ENCODE measurements at places on chromosomes 2 and 18. TPM values are rescaled to one million over a fixed set of nuclear protein-coding genes. Genes with fewer than 3 reads are reported as not detected.

- peak; percentile 11 for DNase-seq
These were observed 243.0 kb upstream of the CYRIA start for GRCh38 chr2:16908656-16909055.

DNA sequence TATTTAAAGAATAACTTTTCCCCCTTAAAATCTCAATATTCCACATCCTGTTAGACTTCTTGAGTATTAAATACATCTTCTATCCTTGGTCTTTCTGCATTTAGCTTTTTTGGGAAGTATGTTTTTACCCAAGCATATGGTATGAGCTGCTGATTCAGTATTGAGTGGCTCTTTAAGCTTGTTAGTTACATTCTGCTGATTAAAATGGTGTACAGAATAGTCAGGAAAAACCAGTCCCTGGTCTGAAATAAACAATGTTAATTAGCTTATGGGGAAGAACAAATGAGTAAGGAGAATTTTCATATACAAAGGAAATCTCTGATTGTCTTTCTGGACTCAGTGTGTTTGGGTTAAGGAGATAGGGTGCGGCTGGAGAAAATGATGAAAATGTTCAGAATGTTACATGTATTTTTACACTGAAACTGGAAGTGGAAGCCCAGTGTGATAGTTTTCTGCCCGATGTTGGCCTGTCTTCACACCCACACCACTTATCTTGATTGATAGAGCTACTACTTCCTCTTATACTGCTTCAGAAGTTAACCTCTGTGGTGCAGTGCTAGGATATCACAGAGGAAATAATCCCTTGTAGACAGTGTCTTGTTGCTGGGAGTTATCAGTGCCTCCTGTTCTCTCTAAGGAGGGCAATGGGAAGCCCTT is 84.0 kb downstream of the MSH2 start:
- DNase-seq, result peak; percentile 12

The CNGA3 gene
- total RNA-seq, result not detected

DNA sequence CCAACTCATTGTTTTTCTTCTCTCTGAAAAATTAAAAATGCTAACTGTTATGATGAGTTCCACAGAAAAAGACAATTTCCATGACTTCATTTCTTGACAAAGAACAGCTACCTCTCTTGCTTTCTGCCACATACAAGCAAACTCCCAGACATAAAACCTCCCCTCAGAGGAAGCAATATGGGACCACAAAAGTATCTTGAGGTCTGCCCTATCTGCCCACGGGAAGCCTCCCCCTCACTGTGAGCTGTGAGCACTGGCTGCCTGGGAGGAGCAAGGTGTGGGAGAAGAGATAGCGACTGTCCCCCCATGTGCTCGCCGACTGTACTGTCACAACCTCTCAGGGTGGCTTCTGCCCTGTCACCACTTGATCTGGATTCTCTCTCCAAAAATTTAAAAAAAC is 69.7 kb upstream of the NRP2 start:
- no peak for DNase-seq

GRCh38 chr2:145644820-145645302 is 1124.9 kb upstream of the ZEB2 start:
- peak; percentile 29 for DNase-seq

- DNase-seq, result no peak
These were observed 101.6 kb upstream of the HNMT start for GRCh38 chr2:137862651-137863050.

DNA sequence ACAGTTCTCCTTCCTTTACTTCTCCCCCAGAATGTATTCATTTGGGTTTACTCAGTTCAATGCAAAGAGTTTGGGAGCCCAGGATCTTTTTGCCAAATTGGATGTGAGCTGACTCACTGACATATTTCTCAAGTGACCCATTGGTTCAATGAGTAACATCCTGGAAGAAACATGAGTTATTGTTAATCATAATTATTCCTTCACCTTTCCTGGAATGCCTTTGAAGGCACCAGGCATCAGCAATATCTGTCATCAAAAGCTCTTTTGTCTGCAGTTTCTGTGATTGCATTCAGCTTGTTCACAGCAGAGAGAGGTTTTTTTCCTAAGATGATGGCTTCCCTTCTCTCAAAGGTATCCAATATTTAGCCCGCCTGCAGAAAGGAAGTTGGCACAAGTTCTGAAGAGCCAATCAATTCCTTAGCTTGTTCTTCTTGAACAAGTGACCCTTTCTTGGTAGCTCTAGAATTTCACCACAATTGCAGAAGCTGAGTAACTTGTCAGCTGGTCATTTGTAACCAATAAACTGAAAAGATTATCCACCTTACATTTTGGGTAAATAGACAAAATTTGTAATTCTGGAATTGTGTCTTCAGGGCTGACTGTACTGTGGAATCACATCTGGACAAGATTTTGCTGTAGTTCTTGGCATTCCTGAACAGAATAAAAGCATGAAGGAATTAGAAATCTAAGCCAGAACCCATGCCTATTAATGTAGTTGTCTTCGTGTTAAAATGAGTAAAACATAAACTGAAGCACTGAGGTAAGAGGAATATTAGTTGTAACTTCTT is 72.2 kb upstream of the TMEM17 start:
- DNase-seq, result peak; percentile 91

The AFTPH gene
- total RNA-seq, result 53.8 TPM

- no peak for DNase-seq
These were observed 44.1 kb upstream of the GPC1 start for GRCh38 chr2:240391111-240392051.

The CNTNAP5 gene
- total RNA-seq, result 0.20 TPM

DNA sequence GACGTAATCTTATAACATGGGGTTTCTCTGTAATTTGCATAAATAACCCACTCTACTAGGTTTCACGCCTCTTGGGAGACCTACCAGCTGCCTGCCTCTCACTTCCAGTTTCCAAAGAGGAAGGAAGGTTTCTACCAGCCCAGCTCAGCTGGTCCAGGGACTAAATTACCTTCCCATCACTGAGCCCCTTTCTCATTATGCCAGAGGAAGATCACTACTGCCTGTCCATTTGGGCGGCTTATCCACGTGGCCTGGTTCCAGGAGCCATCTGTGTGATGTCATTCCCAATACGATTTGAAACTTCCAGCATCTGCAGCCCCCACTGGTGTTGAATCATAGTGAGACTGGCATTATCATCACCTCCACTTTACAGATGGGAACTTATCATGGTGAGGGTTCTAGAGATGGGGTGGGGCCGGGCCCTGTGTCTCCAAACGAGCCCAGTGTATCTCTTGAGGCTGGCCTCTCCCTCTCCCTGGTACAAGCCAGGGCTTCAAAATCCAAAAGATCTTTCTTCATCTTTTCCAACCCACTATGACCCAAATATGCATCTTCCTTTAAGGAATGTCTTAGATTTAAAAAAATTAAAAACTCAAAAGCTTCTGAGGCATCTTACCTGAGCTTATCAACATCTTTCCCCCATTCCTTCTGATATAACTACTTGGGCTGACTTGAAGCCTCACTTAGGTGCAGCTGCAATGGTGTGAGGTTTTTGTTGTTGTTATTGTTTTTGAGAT is 140.8 kb downstream of the DDX1 start:
- DNase-seq, result no peak

- no peak for DNase-seq
These were observed 194.6 kb upstream of the MEIS1 start for GRCh38 chr2:66240286-66240685.

The TUBA3D gene
- total RNA-seq, result not detected

GRCh38 chr18:49652881-49653724 is 91.2 kb downstream of the LIPG start:
- DNase-seq, result no peak

DNA sequence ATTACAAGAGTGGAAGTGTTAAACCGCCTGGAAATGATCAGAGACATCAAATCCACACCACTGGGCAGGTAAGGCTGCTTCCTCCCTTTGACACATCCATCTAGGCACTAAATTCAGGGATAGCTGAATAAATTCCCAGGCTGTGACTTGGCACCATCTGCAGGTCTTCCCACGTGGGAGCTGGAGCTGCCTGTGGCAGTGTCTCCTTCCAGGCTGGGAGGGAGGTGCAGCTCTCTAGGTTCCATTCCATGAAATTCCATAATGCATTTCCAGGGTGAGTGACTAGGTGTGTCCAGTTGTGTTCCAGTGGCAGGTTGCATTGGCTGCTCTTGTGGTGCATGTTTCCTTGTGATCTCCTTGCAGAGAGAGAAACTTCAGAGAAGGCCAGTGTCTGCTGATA is 188.9 kb upstream of the CXCR4 start:
- no peak for DNase-seq

DNA sequence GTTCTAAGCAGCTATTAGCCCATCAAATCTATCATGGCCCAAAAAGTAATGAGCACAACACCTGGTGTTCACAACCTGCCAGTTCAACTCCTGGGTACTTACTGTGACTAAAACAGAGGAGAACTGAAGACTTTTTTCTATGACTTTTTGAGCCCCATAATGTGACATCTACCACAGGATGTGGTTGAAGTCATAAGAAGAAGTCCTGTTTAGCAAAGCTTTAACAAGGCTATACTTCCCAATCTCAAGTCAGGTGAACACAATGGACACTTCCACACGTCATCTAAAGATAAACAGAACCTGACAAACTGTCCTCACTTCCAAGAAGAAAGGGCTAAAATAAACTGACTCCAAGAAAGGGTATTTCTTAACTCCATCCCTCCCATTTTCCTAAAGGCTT is 138.8 kb downstream of the ATAD2B start:
- DNase-seq, result no peak

DNA sequence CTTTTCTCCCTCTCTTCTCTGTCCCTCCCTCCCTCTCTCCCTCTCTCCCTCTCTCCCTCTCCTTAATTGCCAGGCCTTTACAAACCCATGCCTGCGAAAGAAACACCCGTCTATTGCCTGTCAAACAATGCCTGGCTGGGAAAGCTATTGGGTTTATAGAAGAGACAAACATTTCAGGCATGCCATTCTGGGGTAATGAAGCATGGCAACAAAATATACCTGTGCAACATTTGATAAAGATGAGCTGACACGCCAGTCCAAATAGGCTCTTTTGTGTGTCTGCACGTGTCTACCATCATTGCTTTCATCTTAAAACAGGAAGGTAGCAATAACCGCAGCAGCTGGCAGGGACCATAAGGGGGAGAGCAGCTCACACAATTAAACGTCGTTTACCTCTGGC is 282.1 kb downstream of the ZNF516 start:
- DNase-seq, result no peak

GRCh38 chr18:36711014-36711725 is 117.6 kb downstream of the TPGS2 start:
- peak; percentile 4 for DNase-seq

GRCh38 chr2:163682695-163683094 is 53.1 kb downstream of the FIGN start:
- DNase-seq, result peak; percentile 66

GRCh38 chr18:12005538-12006487 is 24.5 kb downstream of the IMPA2 start:
- peak; percentile 89 for DNase-seq

DNA sequence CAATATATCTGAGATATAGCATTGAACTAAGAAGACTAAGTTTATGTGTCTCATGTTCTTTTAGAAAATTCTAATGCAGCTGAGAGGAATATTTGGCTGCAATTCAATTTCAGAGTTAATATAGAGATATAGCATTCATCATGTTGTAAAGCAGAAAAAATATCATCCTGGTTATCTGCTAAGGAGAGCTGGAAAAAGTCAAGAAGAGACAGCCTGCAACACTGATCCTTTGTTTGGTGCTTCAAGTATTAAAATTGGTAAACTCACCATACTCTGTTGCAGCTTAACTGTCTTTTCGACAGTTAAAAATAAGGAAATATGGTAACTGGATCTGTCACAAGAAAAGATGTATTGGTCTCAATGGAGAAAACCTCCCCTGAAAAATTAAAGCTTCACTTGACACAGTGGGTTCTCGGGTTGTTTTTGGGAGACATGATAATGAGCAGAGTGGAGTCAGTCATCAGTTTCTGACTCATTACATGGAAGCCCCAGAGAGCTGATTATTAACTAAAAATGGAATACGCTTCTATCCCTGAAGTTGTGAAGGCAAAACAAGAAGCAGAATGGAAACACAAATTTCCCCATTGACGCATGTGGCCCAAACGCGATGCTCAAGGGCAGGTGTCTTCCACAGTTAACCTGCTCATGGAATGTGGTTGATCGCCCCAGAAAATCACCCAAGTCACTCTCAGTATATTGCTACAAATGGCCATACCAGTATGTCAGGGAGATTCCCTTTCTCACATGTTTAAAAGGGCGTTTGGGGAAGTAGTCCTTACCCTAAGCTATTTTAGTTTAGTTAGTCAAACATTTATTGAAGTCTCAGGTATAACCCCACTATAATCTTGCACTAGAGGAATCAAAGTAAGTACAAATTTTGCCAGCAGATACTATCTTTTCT is 8.2 kb downstream of the BCL2 start:
- peak; percentile 86 for DNase-seq

DNA sequence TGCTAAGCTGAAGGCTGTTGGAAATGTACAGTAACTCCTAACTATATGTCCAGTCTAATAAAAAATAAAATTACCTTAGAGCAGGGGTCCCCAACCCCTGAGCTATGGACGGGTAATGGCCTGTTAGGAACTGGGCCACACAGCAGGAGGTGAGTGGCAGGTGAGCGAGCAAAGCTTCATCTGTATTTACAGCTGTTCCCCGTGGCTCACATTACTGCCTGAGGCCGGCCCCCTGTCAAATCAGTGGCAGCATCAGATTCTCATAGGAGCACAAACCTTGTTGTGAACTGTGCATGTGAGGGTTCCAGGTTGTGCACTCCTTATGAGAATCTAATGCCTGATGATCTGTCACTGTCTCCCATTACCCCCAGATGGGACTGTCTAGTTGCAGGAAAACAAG is 73.1 kb upstream of the CXCR4 start:
- no peak for DNase-seq

- no peak for DNase-seq
These were observed 73.7 kb upstream of the MYCN start for GRCh38 chr2:15866563-15867193.

DNA sequence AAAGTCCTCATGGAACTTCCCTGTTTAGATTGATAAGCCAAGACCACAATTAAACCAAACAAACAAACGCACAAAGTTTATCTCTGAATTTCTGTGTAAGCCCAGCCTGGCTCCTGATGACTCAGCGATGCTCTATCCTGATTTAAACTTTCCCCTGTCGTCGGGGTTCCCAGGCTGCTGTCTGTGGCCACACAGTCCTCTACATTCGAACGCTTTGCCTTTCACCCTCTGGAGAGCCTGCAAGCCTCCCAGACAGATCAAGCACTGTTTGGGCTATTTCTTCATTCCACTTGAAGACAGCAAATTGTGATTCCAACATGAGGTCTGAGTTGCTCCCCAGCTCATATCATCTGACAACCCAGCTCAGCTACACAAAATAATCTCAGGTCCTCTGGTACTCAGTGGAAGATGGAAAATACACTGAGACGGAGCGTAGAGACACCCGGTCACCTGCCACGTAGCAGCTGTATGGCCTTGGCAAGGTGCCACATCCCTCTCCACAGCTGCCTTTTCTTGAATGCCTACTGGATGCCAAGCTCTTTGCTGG is 51.2 kb downstream of the CYRIA start:
- DNase-seq, result no peak

The FN1 gene
- 4,728 TPM for total RNA-seq

GRCh38 chr2:54657664-54658083 is 65.8 kb upstream of the EML6 start:
- DNase-seq, result peak; percentile 47

The CFAP53 gene
- total RNA-seq, result 2.2 TPM

Data from renal cortical epithelial cell (primary cell).